Right atrium auricular region (tissue), 2 donors: ENCODE measurements at places on chromosomes 1 and 21. TPM values are rescaled to one million over a fixed set of nuclear protein-coding genes. Genes with fewer than 3 reads are reported as not detected.

Gene KRTAP21-2
- total RNA-seq, result not detected

Gene OR2W3
- total RNA-seq, result 3.0 TPM

Gene MPZL1
- 52.0 TPM for total RNA-seq

Gene RAB42
- total RNA-seq, result 2.0 TPM

Gene PRDM2
- total RNA-seq, result 20.5 TPM

Gene CNR2
- total RNA-seq, result not detected

Gene COL8A2
- 3.5 TPM for total RNA-seq

Gene RIPK4
- total RNA-seq, result 3.5 TPM

Gene SPRR3
- total RNA-seq, result not detected

Gene FCGR1A
- total RNA-seq, result 6.4 TPM

Gene TEKT2
- 0.41 TPM for total RNA-seq

Gene TMEM52
- total RNA-seq, result 1.8 TPM

Gene ADCY10
- total RNA-seq, result 0.35 TPM

Gene LEMD1
- not detected for total RNA-seq

Gene SPRR5
- total RNA-seq, result not detected

Gene CYP4X1
- 3.5 TPM for total RNA-seq

Gene SLC30A10
- total RNA-seq, result not detected

Gene FALEC
- not detected for total RNA-seq

Gene JAM2
- 12.3 TPM for total RNA-seq

Gene SYT6
- not detected for total RNA-seq

Gene RAP1GAP
- 4.0 TPM for total RNA-seq

Gene RIPPLY3
- not detected for total RNA-seq

Gene AGL
- 45.4 TPM for total RNA-seq

Gene BCAN
- total RNA-seq, result not detected
